ENCODE measurements at places on chromosomes 2 and 18. TPM values are rescaled to one million over a fixed set of nuclear protein-coding genes. Genes with fewer than 3 reads are reported as not detected.

The CNDP1 gene
- not detected for total RNA-seq

DNA sequence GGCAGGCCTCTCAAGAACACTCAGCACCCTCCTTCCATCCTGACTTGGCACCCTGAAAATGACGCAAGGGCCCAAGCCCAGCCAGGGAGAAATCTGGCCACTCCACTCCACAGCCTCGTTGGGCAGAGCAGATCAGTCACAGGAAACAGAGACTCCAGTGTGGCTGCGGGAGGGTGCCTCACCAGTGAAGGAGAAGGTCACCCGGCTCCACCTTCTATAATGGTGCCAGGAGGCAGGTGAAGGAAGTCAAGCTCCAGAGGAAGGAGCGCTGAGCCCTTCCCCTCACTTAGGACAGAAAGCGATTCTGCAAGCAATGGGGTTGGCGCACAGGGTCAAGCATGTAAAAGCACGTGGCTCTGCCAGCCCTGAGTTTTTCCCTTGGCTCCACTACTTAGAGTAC lies 35.3 kb downstream of the CRACDL start:
- no peaks in the 10 kb centered on the region for H3K27me3 ChIP-seq
- H3K4me1 ChIP-seq: no peaks in the 10 kb centered on the region
- no peak for DNase-seq
- H3K27ac ChIP-seq: no peak overlapping the region
- H3K36me3 ChIP-seq: no peaks in the 10 kb centered on the region

DNA sequence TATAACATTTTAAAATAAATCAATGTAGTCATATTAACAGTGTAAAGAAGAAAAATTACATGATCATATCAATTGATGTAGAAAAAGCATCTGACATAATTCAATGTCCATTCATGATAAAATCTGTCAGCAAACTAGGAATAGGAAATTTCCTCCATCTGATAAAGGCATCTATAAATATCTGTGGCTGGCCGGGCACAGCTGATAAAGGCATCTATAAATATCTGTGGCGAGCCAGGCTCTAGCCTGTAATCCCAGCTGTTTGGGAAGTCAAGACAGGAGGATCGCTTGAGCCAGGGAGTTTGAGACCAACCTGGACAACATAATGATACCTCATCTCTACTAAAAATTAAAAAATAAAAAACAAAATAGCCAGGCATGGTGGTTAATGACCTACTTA lies 18.1 kb upstream of the RANBP2 start:
- DNase-seq: no peak
- no peaks in the 10 kb centered on the region for H3K4me1 ChIP-seq
- no peak overlapping the region for H3K27ac ChIP-seq
- H3K27me3 ChIP-seq: no peaks in the 10 kb centered on the region
- H3K36me3 ChIP-seq: no peaks in the 10 kb centered on the region
- no peak overlapping the region for H3K4me3 ChIP-seq

DNA sequence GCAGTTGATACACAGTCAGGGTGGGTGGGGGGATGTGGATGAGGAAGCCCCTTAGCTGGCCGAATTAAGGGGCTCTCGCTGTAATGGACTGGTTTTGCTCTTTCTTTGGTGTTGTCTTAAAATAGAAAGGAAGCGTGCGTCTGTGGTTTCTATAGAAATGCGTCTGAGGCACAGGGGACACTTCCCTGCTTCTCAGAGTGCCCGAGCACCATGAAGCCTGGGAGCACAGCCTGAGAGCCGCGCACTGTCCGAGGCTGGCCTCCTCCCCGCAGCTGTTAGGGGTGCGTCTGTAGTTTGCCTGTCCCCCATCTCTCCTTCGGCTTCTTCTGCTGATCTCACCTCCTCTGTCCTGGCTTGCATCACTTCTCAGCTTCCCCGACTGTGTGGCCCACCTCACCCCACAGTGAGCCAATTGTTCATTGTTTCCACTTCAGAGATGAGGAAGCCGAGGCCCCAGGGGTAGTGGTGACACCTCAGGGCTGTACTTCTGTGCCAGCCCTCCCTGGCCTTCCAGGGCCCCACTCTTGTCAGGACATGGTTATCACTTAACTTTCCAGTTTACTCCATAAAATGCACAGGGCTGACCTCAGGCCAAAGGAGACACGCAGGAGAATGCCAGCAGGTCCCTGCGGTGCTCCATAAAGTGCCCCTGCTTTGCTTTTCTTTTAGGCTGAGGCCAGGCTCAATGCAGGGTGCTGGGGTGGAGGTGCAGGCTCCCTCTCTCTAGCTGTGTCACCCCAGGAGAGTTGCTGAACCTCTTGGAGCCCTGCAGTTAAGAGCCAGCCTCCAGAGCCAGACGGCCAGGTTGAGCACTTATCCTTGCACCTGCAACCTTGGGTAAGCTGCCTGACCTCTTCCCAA lies 210.6 kb downstream of the SEPTIN10 start:
- H3K4me3 ChIP-seq: no peak overlapping the region
- DNase-seq: no peak
- H3K27me3 ChIP-seq: no peaks in the 10 kb centered on the region
- no peaks in the 10 kb centered on the region for H3K4me1 ChIP-seq

- H3K36me3 ChIP-seq: no peaks in the 10 kb centered on the region
- no peak for DNase-seq
- no peaks in the 10 kb centered on the region for H3K4me1 ChIP-seq
- no peak overlapping the region for H3K4me3 ChIP-seq
These were observed 189.0 kb downstream of the PLCL1 start for GRCh38 chr2:197993363-197993762.

DNA sequence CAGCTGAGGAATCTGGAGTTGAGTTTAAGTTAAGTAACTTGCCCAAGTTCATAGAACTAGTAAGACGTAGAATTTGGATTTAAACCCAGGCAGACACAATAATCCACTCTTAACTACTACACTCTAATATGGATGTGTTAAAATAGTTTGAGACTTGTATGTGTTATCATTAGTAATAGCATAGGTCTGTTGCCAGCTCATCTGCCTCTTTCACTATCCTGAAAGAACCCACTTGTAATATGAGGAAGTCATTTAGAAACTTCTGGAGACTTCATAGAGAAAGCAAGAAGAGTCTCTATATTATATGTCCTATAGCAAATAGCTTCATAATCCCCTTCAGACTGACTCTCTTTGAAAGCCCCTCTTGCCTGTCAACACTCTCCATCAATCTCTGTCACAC lies 43.0 kb upstream of the ACADL start:
- no peak overlapping the region for H3K4me3 ChIP-seq
- H3K27me3 ChIP-seq: peaks cover 16% of the 10 kb centered on the region
- DNase-seq: no peak
- H3K36me3 ChIP-seq: no peaks in the 10 kb centered on the region
- no peak overlapping the region for H3K27ac ChIP-seq
- no peaks in the 10 kb centered on the region for H3K4me1 ChIP-seq

DNA sequence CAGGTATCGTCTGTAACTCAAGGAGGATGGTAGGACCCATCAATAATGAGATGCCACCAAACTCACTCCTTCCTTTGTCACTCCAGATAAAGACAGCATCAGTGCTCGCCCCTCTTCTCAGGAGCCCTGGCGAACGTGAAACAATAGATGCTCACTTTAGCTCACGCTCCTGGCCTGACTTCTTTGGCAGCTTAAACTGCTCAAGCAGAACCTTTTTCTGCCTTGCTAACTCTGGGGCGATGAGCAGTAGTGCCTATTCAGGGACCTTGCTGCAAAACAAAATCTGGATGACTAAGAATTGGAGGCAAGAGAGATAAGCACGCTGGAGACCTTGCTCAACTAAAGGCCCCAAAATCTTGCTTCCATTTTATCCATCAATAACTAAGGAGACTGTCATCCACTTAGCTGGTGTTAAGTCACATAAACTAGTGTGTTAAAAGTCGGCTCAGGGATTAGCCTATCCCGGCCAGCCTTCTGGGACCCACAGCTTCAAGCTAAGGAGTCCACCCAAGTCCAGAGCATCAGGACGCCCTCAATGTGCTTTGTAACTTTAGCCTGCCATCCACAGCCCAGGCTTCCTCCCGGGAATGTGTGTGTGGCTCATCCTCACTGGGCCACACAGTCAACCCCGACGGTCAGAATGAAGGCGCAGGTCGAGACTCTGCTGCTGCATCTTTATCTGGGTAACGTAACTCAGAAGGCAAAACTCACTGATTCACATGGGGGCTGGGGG lies 38.9 kb downstream of the ZNF516 start:
- H3K36me3 ChIP-seq: no peaks in the 10 kb centered on the region
- peaks cover 15% of the 10 kb centered on the region for H3K4me1 ChIP-seq
- no peak for DNase-seq
- peaks cover 52% of the 10 kb centered on the region for H3K27me3 ChIP-seq
- H3K27ac ChIP-seq: no peak overlapping the region

DNA sequence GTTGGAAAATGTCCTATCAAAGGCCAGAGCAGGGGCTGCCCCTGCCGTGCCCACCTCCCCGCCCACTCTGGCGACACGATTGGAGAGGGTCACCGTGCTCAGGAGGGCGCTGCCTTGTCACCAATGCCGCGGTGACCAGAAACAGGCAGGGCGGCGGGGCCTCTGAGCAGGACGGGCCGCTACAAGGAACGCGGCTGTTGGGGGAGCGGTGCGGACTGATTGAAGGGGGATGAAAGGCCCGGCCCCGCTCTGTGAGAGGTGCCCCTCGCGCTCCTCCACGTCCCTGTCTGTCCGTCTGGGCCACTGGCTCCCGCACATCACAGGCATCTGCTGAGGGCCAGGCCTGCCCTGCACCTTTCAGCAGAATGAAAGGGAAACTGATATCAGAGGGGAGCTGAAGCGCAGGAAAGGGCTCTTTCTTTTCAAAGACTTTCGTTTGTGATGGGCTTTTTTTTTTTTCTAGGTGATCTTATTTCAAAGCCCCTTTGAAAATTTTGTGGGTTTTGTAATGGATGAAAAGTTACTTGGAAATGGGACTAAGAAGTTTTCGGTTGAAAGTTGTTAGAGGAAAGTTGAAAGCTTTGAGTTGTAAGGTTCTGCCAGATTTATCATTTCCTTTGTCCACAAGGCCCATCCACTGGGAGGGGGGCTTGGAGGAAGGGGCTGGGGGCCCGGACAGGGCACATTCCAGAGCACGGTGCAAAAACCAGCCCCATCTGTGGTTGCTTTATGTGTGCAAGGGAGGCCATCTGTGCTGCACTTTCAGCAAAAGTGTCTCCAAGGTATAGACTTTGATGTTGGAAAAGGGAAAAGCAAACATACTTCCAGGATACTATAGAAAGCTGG lies 244.2 kb downstream of the KLHL29 start:
- H3K36me3 ChIP-seq: no peaks in the 10 kb centered on the region
- H3K27ac ChIP-seq: no peak overlapping the region
- no peaks in the 10 kb centered on the region for H3K27me3 ChIP-seq
- H3K4me1 ChIP-seq: no peaks in the 10 kb centered on the region

DNA sequence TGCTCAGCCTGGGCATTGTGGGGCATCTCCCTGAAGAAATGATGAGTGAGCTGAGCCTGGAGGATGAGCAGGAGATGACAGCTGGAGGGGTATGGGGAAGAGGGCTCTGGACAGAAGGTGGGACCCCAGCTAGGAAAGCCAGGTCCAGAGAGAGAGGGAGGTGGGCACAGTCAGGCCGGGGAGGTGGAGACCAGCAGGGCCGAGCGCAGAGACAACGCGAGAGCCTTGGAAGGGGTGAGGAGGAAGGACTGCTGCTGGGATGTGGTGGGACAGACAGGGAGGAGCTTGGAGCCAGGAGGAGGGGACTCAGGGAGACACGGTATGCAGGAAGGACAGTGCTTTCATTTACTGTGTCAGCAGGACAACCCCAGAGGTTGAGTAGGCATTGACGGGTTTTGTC lies 8.2 kb downstream of the TRPM8 start:
- no peak overlapping the region for H3K4me3 ChIP-seq
- peaks cover under 1% of the 10 kb centered on the region for H3K4me1 ChIP-seq
- no peak for DNase-seq
- no peak overlapping the region for H3K27ac ChIP-seq
- no peaks in the 10 kb centered on the region for H3K27me3 ChIP-seq
- no peaks in the 10 kb centered on the region for H3K36me3 ChIP-seq

DNA sequence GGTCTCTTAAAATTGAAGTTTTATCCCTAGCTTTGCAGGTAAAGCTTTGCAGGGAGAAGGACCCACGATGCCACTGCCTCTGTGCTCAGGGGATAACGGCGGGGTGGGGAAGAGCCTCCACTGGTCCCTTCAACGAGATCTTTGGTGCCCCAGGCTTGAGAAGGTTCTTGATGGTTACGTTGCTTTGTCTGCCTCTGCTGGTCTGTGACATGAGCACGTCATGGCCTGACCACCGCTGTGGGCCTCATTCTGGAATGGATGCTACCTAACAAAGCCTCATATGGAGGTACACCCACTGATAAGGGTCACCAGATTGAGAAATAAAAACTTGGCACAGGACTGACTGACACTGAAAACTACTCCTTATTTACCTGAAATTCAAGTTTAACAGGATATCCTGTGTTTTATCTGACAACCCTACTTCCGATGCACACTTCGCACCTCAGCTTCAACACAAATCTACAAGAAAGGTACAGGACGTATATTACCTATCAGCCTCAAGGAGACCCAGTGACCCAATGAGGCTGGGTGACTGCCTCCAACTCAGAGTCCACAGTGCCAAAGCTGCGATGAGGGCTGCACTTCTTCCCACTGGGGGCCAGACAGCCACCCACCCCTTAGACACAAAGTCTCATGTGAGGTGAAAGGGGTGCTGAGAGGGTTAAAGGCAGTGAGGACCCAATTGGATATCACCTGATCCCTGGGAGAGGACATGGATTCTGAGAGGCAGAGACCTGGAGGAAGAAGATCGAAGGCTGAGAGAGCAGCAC lies 64.9 kb downstream of the EIPR1 start:
- no peaks in the 10 kb centered on the region for H3K36me3 ChIP-seq
- no peaks in the 10 kb centered on the region for H3K27me3 ChIP-seq
- H3K4me3 ChIP-seq: no peak overlapping the region
- H3K4me1 ChIP-seq: no peaks in the 10 kb centered on the region
- no peak for DNase-seq

DNA sequence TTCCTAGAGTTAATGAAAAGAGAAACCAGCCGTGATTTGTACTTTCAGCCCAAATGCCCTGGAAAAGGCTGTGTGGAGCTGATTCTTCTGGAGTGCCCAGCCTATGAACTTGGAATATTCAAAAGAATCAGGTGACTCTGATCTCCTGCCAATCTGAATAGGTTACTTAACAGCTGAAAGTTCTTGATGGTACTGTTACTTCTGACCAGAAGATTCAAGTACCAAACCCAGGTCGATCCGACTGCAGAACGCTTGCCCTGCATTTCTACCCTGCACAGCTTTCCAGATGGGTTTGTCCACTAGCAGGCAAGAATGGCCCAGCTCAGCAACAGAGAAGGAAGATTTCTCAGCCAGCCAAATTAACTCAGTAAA lies 430.4 kb downstream of the PID1 start:
- H3K36me3 ChIP-seq: no peaks in the 10 kb centered on the region
- no peak overlapping the region for H3K4me3 ChIP-seq
- no peak overlapping the region for H3K27ac ChIP-seq
- peaks cover 14% of the 10 kb centered on the region for H3K4me1 ChIP-seq
- DNase-seq: no peak

All from PC-3 (cell line).